ENCODE measurements at places on chromosomes 5 and 9.

DNA sequence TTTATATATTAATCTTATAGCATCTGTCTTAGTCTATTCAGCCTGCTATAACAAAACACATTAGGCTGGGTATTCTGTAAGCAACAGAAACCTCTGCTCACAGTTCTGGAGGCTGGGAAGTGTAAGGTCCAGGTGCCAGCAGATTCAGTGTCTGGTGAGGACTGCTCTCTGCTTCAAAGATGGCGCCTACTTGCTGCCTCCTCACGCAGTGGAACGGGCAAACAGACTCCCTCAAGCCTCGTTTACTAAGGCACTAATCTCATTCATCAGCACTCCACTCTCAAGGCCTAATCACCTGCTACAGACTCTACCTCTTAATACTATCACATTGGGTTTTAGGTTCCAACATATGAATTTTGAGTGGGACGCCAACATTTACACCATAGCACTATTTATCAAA is 5.2 kb upstream of the TBC1D2 start:
- no peak for DNase-seq

GRCh38 chr5:591746-592145 is 20.4 kb upstream of the CEP72 start:
- no peak for DNase-seq

DNA sequence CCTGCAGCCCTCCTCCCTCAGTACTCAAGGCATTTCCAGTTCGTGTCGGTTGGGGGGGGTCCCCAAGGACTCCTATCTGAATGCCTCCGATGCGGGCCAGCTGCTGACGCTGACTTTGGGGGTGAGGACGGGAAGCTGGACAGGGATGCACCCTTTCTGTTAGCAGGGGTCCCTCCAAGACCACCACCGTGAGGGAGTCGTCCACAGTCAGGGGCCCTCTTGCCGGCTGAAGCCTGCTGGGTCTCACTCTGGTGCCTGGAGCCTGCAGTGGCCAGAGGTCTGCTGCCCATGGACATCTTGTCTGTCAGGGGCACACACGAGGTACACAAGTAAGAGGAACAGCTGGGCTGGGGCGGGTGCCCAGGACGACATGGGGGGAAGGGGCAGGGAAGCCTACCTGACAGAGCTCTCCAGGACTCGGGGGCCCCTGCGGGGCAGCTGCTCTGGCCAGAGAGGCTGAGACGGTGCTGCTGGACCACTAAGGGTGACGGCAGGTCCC is 9.1 kb upstream of the ZDHHC11 start:
- DNase-seq: no peak

- no peak for DNase-seq
Observed at GRCh38 chr9:123523845-123524244, 167.8 kb downstream of the CRB2 start.

- no peak for DNase-seq
Observed at GRCh38 chr9:38075272-38075671, 6.2 kb upstream of the SHB start.

- no peak for DNase-seq
Observed at GRCh38 chr5:121969660-121970295, 8.0 kb downstream of the SRFBP1 start.

GRCh38 chr9:122367065-122367464 is 3.8 kb upstream of the PTGS1 start:
- DNase-seq: no peak

DNA sequence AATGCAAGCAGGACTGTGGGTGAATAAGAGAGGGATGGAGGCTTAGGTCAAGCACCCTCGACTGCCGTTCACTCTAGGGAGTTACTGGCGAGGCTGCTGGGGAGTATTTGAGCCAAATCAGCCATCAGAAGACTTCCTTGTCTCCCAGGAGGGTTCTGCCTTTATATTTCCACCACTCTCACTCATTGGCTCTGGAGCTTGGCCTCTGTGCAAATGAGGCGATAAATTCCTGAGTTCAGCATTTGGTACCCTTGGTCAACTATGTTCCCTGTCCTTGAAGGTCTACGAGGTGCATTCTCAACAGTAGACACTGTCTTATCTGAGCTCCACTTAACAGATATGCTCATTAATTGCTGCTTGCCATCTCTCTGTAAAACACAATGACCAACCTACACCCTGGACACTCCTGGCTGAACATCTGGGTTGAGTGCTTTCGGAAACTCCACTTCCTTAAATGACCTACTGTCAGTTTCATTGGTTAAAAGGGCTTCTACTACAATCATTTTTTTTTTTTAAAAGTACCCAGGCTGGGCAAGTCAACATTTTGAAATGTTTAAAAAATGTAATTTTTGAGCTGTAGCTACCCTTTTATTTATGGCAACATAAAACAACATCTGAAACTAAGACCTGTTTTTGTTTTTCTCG is 153.2 kb downstream of the NTRK2 start:
- DNase-seq: no peak

DNA sequence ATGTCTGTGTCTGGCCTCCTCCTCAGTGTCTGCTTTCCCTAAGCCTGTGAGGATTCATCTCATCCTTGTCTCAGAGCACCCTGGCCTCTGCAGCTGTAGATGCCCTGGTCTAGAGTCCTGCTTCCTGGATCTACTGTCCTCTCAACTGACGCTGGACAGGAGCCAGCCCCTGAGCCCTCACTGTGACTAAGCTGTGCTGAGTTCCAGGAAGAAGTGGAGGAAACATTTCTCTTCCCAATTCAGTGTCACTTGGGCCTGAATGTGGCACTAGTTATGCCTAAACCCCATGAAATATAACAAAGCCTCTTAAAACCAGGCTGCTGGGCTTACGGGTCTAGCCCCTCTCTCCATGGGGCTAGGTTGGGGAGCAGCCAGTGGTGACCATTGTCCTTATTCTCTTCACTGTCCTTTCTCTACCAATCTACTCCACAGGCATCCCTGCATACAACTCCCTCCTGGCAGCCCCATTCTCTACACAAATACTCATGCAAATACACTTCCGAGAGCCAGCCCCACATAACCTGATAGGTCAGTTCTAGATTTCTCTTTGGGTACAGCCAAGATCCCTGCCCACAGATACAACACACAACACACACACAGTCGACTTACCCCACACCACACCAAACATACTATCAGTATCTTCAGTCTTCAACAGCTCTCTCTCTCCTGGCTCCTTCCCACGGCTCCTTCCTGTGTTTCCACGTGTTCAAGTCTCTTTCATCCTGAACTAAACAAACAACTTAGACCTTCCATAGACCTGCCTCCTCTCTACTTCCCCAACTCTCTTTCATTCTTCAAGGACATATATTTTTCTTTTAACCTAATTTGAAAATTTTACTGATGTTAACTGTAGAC is 220.8 kb downstream of the SNX18 start:
- peak; percentile 74 for DNase-seq

DNA sequence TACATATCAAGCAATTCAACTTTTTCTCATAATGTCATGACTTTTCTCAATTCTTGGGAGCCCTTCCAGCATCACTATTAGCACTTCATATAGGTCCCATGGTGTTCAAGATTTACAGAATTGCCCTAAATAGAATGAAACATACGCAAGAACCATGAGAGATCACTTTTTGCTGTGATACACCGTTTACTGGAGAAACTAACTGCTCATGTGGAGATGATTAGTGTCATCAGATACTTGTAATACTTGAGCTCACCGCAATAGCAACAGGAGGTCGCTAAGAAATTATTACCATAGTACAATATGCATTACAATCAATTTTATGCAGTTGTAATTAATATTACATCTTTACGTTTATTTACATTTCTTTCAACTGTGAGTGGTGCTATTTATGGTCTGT is 4.8 kb upstream of the PCSK5 start:
- DNase-seq: no peak

DNA sequence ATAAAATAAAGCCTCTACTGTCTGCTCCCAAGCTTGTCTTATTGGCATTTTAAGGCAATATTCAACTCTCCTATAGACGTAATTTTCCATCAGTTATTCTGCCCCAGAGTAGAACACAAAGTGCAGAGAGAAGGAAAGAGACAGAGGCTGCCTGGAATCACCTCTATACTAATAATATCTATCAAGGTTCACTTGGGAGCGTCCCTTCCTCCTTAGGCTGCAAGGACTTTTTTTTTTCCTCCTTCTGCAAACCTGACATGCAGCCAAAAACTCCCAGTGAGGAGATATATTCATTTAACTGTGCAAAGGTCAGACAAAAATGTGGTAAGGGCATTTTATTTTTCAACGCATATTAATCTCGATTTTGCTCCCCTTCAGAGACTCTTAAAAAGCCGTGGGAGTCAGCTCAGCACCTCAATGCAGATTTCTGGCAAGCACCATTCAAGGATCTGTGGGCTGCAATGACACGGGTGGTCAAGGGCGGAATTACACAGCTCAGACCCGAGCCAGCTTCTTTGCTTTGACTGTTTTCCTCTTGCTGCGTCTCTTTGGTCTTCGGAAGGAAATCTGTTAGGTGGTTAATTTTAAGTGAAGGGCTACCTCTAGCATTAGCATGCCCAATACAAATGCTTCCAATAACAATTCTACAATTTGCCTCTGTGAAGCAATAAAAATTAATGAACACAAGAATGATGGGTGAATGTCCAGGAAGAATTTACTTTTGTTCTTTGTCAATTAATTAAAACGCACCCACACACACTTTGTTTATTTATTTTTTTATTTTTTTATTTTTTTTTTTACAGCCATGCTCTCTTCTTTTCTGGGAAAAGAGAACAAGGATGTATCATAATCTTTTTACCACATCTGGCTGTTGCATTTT is 587.7 kb upstream of the GRAMD2B start:
- DNase-seq: no peak

DNA sequence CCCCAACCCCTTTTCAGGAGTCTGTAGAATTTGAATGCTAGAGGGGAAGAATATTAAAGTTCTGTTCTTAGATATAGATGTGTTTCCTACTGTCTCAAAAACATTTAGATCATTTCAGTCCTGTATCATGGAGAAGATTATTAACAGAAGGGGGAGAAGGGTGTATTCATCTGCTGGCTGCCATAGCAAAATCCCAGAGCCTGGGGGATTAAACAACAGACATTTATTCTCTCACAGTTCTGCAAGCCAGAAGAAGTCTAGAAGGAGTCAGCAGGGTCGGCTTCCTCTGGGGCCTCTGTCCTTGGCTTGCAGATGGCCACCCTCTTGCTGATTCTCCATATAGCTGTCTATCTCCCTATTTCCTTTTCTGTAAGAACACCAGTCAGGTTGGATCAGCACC is 150.1 kb upstream of the OTULINL start:
- no peak for DNase-seq

DNA sequence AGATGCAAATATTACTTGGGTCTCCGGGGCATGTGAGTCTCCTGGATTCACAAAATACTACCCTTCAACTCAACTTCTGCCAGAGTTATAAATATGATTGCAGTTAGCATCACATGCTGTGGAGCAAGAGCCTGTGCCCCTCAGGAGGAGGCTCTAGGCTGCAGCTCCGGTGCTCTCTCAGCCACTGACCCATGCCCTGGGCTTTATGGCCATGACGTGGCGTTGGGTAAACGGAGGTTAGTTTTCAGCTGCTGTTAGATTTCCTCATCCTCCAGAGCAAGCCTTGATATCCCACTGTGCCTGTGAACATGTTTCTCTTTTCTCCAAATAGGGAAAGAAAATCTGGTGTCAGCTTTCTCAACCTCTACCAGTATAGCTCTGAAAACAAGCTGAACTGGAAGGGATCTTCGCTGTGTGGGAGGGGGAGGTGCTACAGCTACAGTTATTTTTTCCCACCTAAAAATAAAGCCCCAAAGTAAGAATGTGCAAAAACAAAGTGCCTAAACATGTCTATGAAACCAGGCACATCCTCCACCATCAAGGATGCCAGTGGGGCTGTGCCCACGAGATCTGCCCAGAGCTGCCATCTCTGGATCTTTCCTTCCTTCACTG is 124.4 kb upstream of the GPR151 start:
- no peak for DNase-seq

- DNase-seq: no peak
Observed at GRCh38 chr9:70949239-70949638, 172.2 kb downstream of the TRPM3 start.

- DNase-seq: no peak
Observed at GRCh38 chr5:65334077-65334476, 147.6 kb downstream of the ADAMTS6 start.

DNA sequence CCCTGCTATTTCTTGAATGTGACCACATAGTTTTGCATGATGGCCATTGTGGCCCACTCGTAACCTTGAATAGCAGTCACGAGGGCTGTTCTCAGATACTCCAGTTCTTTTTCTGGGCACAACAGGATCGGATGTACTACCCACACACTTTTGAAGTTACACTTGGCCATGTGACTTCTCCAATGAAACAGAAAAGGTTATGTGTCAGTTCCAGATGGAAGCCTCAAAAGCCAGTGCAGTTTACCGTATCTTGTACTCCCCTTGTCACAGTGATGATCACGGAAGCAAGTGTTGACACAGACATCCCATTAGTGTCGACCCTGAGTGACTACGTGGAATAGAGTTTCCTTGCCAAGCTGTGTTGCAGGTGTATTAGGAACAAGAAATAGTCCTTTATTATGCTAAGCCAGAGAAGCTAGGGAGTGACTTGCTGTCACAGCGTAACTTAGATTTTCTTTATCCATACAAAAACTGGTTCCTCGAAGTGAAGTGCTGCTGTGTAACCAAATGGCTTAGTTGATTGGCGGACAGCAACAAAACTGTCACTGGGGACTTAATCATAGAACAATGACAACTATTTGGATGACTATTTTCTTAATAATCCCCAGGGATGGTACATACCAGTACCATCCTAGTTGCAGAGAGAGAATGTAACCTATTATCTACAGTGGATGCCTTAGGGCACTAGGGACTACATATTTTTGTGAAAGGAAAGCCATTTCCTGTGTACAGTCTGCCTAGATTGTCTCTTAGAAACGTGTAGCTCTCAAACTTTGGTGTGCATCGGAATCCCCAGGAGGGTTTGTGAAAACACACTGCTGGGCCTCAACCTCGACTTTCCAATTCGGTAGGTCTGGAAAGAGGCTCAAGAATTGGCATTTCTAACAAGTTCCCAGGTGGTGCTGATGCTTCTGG is 90.1 kb upstream of the DMRT1 start:
- no peak for DNase-seq

DNA sequence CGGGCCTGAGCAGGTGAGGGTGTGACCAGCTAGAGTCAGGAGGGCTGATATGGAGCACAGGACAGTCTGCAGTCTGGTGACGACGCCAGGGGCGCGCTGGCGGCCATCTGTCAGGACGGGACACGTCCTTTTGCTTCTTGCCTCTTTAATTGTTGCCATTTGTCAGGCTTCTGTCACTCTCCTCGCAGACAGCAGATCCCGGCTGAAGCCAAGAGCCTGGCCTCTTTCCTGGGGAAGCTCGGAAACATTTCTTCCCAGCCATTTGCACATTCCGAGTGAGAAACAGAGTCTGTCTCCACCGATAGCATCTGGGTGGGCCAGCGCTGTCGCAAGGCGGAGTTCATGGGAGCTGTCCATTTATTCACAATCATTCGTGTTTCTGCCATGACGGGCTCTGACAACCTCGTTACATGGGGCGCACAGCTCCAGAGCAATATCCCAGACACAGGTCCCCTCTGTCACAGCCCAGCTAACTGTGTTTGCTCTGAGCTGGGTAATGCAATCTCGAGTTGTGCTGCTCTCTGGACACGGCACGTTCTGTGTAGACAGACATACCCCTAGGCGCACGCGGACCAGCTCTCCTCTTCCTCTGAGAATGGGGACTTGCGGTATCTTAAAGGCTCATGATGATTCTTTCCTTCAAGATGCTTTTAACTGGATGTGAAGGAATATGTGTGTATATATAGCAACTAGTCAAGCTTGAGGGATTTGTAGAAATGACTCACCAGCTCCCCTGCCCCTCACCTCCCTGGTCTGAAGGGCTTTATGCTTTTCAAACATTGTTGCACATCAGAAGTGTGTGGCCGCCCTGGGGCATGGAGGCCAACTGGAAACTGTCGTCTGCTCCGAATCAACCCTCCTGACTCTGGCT is 105.3 kb upstream of the FCN2 start:
- DNase-seq: no peak

GRCh38 chr5:84881737-84882136 is 497.1 kb upstream of the EDIL3 start:
- no peak for DNase-seq
